ENCODE measurements at places on chromosomes 6 and 20.

DNA sequence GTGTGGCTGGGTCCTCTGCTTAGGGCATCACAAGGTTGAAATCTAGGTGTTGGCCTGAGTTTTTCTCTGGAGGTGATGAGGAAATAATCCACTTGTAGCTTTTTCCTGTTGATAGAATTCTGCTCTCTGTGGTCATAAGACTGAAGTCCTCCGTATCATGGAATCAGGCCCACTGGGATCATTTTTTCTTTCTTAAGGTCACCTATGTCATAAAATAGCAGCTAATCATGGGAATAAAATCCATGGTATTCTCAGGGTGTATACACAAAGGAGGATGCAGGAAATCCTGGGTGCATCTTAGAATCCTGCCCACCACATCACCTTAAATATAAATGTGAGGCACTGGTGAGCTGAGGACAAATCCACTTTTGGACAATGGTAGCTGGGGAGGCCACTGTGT lies 72.7 kb downstream of the PRDM1 start:
- no peak for DNase-seq

- no peak for DNase-seq
Measured at GRCh38 chr20:37531856-37532255, 4.2 kb upstream of the BLCAP start.

GRCh38 chr20:32294071-32294470 lies 16.6 kb downstream of the KIF3B start:
- DNase-seq = no peak

DNA sequence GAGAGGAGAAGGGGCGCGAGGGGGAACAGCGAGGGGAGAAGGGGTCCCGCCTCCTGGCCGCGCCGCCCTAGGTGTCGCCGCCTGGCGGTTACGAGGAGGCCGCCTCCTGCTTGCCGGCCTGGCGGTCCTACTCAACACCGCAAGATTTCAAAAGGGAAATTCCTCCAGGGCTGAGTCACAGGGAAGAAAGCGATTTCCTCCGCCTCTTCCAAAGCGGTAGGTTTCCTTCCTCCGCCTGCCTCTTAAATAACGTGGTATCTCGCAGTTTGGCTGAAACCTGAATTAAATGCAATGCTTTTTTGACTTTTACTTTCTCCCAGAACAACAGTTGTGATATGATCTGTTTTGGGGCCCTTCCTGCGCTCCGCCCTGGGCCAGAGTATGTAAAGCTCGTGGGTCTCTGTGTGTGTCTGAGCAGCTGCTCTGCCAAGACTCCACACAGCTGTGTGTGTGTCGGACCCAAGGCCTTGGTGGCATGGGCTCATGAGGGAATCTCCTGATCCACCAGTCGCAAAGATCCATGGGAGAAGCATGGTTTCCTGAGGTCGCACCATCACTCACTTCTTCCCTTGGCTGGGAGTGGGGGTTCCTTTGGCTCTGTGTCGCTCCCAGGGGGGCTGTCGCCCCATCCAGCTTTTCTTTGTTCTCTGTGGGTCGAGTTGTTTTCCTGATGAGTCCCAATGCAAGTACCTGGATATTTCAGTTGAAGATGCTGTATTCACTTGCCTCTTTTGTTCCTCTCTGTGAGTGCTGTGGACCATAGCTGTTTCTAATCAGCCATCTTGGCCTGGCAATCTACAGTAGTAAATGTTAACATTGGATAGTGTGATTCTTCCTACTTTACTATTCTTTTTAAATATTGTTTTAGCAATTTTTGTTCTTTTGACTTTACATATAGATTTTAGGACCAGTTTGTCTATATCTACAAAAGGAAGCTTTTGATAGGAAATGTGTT lies 31.6 kb upstream of the NOTCH4 start:
- no peak for DNase-seq

GRCh38 chr6:152701081-152701862 lies 3.6 kb downstream of the MYCT1 start:
- DNase-seq = no peak

DNA sequence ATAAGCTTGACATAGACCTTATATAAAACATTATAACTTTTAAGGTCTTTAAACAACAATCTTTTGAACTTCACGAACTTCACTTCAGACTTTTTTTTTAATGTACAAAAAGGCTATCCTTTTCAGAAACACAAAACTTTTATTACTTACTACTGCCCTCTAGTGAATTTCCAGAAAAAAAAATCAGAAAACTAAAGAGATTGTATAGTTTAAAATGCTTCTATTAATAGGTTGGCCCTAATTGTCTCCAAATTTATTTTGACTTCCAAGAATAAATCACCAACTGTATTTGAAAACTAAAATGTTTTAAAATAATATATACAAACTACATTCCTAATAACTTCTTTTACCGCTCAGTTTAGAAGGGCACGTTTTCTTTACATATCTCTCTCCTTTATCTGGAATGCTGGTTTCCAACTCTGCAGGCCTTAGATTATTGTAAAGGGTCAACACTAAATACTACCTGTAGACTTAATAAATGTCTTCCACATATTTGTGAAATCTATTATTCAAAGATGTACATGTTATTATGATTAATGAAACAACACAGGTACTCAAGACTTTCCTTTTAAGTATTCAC lies 66.8 kb downstream of the LMBRD1 start:
- DNase-seq = no peak

DNA sequence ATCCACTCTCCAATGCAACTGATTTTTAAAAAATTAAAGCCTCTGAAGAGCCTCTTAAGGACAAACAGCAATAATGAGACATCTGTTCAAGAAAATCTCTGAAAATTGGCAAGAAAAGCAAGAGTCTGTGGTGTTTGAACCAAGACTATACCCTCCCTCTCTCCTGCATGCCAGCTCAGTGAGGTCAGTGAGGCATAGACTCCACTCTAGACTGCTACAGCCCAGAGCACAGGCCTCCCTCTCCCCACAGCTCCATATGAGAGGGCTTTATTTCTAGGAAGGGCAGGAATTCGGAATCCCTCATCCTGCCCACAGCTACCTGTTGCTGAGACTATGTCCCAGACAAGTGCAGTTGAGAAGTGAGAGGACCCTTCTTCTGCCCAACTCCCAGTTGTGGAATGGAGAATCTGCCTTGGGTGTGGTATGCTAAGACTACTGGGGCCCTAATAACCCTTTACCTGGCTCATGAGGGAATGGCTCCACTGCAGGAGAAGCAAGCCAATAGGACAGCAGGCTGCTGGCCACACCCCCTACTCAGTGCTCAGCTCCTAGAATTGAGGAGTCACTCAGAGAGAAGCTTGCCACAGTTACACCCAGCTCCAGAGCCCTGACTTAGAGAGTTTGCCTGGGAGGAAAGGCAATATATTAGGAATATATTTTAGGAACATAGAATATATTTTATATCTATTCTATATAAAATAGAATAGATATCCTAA lies 22.7 kb upstream of the HLA-DQA1 start:
- no peak for DNase-seq

DNA sequence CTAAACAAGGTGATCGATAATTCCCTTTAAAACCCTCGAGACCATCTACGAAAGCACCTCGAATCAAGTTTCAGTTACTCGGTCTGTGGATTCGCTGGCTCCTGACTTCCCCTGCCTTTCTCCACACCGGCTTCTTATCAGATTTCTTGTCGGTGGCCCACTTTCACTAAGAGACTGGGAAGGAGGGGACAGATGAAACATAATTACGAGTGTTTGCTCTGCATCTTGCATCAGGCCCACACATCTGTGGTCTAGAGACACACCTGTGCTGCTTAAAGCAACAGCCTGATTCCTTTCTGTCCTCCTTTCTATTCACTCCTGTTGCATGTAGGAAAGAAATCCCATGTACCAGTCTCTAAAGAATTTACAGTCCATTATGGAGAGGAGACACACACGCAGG lies 37.7 kb downstream of the INSM1 start:
- no peak for DNase-seq

DNA sequence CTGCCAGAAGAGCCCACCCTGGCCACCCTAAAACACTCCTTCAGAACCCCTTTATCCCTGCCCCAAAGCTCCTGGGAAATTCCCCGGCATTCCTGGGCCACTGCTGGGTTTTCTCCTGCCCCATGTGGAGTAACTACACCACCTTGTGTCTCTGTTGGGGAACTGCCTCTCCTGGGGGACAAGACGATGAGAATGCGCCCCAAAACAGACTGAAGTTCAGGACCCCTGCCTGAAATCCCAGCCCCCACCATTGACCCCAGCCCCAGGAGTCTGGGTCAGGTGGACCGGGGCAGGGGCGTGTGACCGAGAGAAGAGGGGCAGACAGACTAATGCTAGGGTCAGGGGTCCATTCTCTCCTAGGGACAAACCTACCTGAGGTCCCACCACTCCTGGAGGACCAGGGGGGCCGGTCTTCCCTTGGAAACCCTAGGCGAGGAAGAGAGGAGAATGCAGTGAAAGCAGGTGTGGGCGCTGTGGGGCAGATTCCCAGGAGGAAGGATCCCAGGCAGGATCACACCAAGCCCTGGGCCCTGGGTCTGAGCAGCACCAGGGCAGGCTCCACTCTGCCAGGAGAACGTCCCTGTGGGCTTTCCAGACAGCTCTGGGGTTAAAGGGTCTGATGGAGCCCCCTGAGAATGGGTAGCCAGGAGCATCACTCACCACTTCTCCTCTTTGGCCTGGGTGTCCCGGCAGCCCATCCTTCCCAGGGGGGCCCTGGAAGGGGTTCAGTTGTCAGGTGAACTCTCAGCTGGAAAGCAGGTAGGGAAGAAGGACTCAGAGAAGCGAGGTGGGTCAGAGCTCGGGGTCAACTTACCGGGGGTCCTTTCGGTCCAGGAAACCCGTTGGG lies 19.4 kb downstream of the COL11A2 start:
- DNase-seq = no peak

GRCh38 chr6:11163932-11164331 lies 52.4 kb upstream of the ERVFRD-1 start:
- DNase-seq = no peak

GRCh38 chr6:33202799-33203198 lies 1.7 kb upstream of the HSD17B8 start:
- no peak for DNase-seq

- no peak for DNase-seq
Measured at GRCh38 chr6:82904860-82905259, 160.8 kb downstream of the UBE3D start.

- DNase-seq = no peak
Measured at GRCh38 chr6:49847014-49847413, 19.3 kb downstream of the CRISP1 start.

DNA sequence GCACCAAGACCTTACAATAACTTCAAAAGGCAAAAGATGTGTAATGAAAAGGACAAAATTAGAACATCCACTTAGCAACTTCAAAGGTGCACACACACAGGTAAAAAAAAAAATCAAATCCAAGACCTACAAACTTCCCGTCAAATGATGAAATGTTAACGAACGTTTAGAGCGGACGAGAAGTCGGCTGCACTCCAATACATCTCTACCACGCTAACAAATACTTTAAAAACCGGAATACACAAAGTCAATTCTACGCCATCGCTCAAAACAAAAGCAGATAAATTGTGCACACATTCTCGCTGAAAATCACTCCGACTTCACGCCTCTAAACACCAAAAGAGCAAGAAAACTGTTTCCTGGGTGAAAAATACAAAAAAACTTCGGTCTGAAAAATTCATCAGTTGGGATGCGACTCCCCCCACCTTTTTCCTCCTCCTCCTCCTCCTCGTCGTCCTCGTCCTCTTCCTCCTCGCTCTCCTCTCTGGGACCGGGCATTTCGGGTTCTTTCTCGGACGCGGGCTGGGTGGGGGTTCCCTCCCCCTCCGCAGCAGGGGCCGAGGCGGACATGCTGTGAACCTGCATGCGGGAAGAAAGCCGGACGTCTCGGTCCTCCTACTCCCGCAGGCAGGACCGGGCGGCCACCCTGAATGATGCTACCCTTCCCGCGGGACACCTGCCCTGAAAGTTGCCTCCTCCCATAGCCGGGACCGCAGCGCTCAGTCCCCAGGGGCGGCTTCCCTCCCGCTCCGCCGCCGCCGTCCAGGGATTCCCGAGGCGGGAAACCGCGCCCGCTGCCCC lies 712 bp downstream of the DEK start:
- DNase-seq = peak; percentile 37

DNA sequence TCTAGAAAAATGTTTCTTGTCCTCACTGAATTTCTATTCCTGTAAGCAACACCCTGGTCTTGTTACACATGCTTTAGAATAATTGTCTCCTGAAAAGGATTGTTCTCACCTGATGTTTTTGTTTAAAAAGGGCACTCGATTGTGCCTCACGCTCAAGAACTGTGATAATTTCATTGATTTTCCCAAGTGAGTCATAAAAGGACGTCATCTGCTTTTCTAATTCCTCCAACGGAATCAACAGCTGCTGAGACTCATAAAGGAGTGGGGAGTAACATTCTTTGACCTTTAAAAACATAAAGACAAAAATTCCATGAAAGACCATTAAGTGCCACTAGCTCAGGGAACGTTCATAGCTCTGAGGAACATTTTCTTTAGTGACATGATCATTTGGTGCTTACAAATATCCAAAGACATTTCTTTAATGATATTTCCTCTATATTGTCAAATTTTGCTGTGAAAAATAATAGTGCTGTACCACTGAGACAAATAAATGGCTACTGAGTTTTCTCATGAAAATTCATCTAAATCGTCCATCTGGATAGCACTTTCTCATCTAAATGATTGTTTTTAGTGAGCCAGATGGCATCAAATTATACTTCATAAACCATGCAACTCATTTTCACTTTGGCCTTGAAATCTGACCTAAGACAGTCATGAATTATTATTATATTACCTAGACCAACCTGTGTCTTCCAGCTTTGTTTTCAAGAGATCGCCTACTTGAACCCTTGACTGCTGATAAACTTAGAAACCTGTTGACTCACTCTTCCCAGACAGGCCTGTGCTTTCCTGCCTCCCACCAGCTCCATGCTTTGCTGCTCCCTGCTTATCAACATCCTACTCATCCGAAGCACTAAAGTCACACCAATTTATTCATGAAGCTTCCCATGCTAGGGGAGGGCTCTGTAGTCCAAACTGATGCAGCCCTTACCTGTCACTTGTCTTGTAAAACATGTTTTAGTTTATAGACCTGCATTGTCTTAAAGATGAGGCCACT lies 178.2 kb downstream of the SYNE1 start:
- DNase-seq = no peak

- no peak for DNase-seq
Measured at GRCh38 chr6:139648430-139649000, 274.1 kb upstream of the CITED2 start.

- DNase-seq = no peak
Measured at GRCh38 chr20:42110301-42110700, 492.1 kb upstream of the CHD6 start.

GRCh38 chr20:25073544-25073943 lies 8.4 kb downstream of the VSX1 start:
- DNase-seq = no peak

DNA sequence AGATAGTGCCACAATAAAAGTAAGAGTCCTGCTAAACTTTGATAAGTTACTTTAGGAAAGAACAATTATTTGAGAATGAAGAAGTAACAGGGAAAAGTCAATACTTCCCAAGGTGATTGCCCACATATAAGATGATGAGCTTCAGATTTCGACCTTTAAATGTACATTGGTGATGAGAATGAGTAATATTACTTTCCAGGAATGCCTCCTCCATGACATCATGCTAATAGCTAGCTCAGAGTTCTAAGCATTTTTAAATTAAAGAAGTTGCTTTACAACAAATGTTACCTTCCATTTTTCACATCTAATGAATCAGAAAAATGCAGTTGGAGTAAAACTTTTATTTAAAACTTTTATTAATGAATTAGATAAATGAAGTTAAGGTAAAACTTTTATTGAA lies 22.5 kb upstream of the OPN5 start:
- no peak for DNase-seq

Data from activated gamma-delta T cell (primary cell).